ENCODE measurements at places on chromosomes 1 and 21. TPM values are rescaled to one million over a fixed set of nuclear protein-coding genes. Genes with fewer than 3 reads are reported as not detected.

IGSF3 gene
- 23.2 TPM for total RNA-seq

C1orf210 gene
- total RNA-seq = 5.5 TPM

DNA sequence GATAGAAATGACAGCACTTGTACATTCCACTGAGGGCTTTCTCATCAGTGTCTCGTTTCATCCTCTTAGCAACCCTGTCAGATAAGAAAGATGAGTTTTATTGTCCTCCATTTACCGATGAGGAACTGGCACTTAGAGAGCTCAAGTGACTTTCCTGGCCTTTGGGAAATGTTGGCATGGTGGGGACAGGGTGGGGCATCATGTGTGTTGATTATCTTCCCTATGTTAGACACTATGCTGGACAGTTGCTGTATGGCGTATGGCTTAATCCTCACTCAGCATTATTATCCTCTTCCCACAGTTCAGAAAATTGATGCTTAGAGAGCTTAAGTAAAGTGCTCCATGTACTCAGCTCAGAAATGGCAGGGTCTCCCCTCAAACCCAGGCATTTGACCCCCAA is 163.2 kb downstream of the CAMTA1 start:
- no peaks in the 10 kb centered on the region for H3K36me3 ChIP-seq
- no peaks in the 10 kb centered on the region for H3K27me3 ChIP-seq
- H3K27ac ChIP-seq = no peak overlapping the region
- no peaks in the 10 kb centered on the region for H3K4me1 ChIP-seq
- DNase-seq = no peak

ELF3 gene
- 191 TPM for total RNA-seq

- peaks cover 2% of the 10 kb centered on the region for H3K4me1 ChIP-seq
- H3K27me3 ChIP-seq = no peaks in the 10 kb centered on the region
- H3K36me3 ChIP-seq = no peaks in the 10 kb centered on the region
- H3K27ac ChIP-seq = peak overlapping the region; percentile 94
- peak overlapping the region; percentile 60 for H3K4me3 ChIP-seq
Measured at GRCh38 chr1:205630651-205631009, 1.2 kb downstream of the ELK4 start.

GRCh38 chr1:206636671-206637070 is 1.3 kb downstream of the DYRK3 start:
- DNase-seq = no peak
- H3K27ac ChIP-seq = no peak overlapping the region
- peaks cover 5% of the 10 kb centered on the region for H3K4me1 ChIP-seq
- H3K4me3 ChIP-seq = no peak overlapping the region
- H3K36me3 ChIP-seq = no peaks in the 10 kb centered on the region

SPRR2A gene
- not detected for total RNA-seq

S100A8 gene
- 1.5 TPM for total RNA-seq

LDLRAD1 gene
- total RNA-seq = 3.3 TPM

- DNase-seq = no peak
- no peaks in the 10 kb centered on the region for H3K36me3 ChIP-seq
- no peak overlapping the region for H3K27ac ChIP-seq
- H3K4me1 ChIP-seq = no peaks in the 10 kb centered on the region
- H3K4me3 ChIP-seq = no peak overlapping the region
- H3K27me3 ChIP-seq = no peaks in the 10 kb centered on the region
Measured at GRCh38 chr1:204574016-204574864, 58.0 kb downstream of the MDM4 start.

MAEL gene
- total RNA-seq = 32.7 TPM

FAM3B gene
- 63.6 TPM for total RNA-seq

FCRL5 gene
- not detected for total RNA-seq

GRCh38 chr1:98323388-98323787 is 338.1 kb upstream of the SNX7 start:
- no peak overlapping the region for H3K27ac ChIP-seq
- no peak for DNase-seq
- no peak overlapping the region for H3K4me3 ChIP-seq
- H3K36me3 ChIP-seq = no peaks in the 10 kb centered on the region
- no peaks in the 10 kb centered on the region for H3K4me1 ChIP-seq
- no peaks in the 10 kb centered on the region for H3K27me3 ChIP-seq

GPR137B gene
- 9.1 TPM for total RNA-seq

FCRLA gene
- total RNA-seq = not detected

GRCh38 chr1:30900486-30900885 is 8.1 kb downstream of the SDC3 start:
- H3K4me1 ChIP-seq = peaks cover 12% of the 10 kb centered on the region
- peak overlapping the region; percentile 57 for H3K27ac ChIP-seq
- H3K36me3 ChIP-seq = no peaks in the 10 kb centered on the region
- no peak for DNase-seq
- H3K27me3 ChIP-seq = no peaks in the 10 kb centered on the region
- H3K4me3 ChIP-seq = no peak overlapping the region

SEC16B gene
- total RNA-seq = 2.7 TPM

DNA sequence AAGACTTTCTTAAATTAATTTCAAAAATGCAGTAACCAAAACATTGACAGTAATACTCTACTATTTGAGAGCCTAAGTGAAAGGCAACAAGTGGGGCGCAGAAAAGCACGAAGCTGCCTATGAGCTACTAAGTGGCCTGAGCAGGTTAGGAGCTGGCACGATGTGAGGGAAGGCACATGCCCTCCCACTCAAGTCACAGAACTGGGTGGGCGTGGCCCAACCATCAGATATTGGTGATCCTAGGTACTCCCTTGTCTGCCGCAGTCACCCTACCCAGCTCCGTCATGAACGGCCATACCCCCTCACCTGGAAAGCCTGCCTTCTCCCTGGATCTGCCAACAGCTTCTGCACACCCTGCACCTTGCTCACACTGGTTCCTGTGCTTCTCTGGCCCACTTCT is 40.8 kb downstream of the SSBP3 start:
- H3K27ac ChIP-seq = no peak overlapping the region
- H3K4me3 ChIP-seq = no peak overlapping the region

SLC66A1 gene
- total RNA-seq = 49.6 TPM

NUDT4B gene
- 40.4 TPM for total RNA-seq

DNALI1 gene
- 23.8 TPM for total RNA-seq

- no peak for DNase-seq
- H3K27ac ChIP-seq = no peak overlapping the region
- H3K4me3 ChIP-seq = no peak overlapping the region
- no peaks in the 10 kb centered on the region for H3K36me3 ChIP-seq
Measured at GRCh38 chr1:82690411-82690810, 889.7 kb downstream of the ADGRL2 start.

DNA sequence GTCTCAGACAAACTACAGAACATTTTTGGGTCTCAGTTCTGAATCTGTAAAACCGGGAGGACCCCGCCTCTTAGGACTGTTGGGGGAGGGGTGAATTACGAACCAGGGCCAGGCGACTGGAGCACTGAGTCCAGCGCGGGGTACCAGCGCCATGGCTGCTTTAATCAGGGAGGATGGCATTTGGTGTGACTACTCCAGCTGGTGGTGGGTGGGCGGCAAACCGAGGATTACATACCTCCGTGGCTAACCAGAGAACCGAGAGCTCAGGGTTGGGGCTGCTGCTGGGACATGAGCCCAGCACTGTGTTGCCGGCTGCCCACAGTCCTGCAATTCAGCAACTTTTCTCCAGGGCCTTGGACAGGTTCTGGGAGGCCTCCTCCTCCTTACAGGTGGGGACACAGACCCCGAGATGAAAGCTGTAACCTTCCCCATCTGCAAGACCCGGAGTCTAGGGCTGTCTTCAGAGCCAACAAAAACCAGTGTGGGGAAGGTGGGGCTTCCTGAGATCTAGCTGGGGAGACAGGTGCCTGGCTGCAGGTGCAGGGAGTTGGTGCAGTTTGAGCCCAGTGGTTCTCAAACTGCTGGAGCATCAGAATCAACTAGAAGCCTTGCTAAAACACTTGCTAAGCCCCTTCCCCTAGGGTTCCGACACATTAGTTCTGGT is 273.5 kb downstream of the FOXD2 start:
- H3K36me3 ChIP-seq = no peaks in the 10 kb centered on the region
- no peak overlapping the region for H3K4me3 ChIP-seq
- DNase-seq = no peak
- peaks cover 16% of the 10 kb centered on the region for H3K27me3 ChIP-seq
- H3K27ac ChIP-seq = no peak overlapping the region

DNA sequence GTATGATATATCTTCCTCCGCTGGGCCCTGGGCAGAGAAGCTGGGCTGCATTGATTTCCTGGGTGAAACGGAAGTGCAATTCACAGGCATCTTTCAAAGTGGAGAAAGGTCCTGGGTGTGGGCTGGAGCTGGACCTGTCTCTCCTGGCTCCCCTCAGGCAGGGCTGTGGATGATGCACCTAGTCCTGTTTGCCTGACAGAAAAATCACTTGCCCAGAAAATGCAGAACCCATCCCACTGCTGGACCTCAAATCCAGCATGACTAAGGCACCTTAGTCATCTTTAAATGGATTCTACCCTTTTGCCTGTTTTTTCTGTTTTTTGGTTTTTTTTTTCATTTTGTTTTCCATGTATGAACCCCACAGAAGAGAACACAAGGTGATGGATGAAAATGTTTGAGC is 49.7 kb downstream of the MYSM1 start:
- H3K36me3 ChIP-seq = no peaks in the 10 kb centered on the region
- no peaks in the 10 kb centered on the region for H3K4me1 ChIP-seq
- no peak overlapping the region for H3K27ac ChIP-seq
- no peak for DNase-seq

DNA sequence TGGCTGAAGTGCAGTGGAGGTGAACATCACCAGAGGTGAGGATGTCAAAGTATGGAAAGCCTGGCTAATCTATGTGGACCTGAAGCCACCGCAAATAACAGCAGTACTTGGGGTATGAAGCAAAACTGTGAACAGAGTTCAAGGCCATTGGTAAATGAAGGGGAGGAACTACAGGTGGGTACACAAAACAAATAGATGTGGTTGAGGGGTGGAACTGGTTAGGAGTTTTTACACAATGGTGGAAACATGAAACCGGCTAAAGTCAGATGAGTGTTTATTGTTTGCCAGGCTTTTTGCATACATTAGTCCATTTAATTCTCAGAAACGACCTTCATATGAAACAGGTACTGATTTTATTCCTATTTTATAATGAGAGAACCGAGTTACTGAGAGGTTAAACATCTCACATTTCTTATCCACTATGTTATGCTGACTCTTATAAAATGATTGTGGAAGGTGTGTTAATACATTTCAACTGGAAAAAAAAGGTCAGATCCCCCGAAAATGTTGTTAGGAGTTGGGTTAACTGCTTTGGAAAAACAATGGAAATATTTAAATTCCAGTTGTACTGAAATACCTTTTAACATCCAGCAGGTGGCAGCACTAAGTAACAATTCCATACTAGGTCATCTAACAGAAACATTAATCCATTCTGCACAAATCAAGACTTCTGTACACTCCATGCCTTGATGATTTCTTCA is 44.3 kb upstream of the GTF2B start:
- DNase-seq = no peak
- no peaks in the 10 kb centered on the region for H3K27me3 ChIP-seq
- H3K27ac ChIP-seq = no peak overlapping the region
- H3K4me1 ChIP-seq = no peaks in the 10 kb centered on the region

DNA sequence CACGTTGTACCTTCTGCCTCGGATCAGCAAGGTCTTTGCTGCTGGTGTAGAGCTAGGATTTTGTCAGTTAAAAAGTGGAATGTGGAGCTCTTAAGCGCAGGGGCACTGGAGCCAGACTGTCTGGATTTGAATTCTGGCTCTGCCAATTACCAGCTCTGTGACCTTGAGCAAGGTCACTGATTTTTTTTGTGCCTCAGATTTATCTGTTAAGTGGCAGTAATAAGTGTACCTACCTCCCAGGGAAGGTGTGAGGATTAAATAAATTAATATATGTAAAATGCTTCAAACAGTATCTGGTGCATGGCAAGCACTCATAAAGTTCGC is 40.3 kb downstream of the UBE2U start:
- H3K4me1 ChIP-seq = no peaks in the 10 kb centered on the region
- no peak overlapping the region for H3K27ac ChIP-seq
- no peaks in the 10 kb centered on the region for H3K27me3 ChIP-seq
- no peak for DNase-seq

DNA sequence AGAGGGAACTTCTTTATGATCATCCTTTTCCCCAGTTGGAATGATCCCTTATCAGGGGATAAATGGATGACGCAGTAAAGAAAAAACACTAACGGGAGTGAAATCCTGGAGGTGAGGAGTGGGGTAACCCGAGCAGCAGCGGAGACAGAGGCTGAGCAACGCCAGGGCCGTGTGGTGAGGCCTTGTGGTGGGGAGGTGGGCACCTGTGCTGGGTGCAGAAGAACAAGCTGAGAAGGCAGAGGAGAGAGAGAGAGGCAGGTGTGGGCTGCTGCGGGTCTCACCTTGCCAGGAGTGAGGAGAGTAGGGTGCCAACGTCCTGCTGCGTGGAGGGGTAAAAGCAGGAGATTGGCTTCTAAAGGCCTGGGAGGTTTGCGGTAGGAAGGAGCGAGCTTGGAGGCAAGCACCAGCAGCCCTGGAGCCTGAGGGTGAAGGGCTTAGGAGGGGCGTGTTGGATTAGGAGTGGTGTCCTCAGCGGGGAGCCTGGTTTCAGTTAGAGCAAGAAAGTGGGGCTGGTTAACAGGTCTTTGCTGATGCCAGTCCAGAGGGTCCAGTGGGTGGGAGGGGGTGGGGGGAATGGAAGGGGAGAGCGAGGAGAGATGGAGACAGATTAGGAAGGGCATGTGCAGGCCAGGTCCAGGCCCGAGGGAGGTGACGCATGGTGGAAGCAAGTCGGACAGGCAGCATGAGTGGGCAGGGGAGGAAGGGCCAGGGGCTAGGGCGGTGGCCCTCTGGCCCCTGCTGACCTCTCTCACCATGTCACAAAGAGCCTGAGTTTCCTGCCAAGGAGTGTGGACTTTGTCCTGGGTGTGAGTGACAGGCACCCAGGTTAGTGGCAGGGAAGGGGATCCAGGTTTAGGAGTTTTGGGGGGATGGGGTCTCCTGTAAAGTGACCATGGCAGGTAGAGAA is 36.7 kb upstream of the LHX4 start:
- DNase-seq = no peak
- H3K4me3 ChIP-seq = no peak overlapping the region
- H3K4me1 ChIP-seq = no peaks in the 10 kb centered on the region

DNA sequence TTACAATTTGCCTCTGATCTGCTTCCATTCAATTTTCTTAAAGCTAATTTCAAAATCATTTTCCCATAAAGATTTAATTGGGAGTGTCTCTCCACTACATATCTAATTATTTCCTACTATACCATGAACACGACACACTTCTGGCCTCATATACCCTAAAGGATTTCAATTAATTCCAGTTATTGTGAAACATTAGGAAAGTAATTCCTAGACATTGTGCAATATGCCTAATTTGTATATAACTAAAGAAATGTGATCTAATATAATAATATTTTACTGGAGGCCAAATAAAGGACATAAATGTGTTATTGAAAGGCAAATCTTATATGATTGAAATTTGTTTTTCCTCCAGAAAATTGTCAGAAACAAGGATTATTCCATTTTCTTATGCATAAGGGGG is 727.2 kb upstream of the ADGRL2 start:
- H3K4me1 ChIP-seq = no peaks in the 10 kb centered on the region
- H3K27me3 ChIP-seq = no peaks in the 10 kb centered on the region
- no peak overlapping the region for H3K27ac ChIP-seq
- DNase-seq = no peak
- no peak overlapping the region for H3K4me3 ChIP-seq
- no peaks in the 10 kb centered on the region for H3K36me3 ChIP-seq

- no peak overlapping the region for H3K4me3 ChIP-seq
- no peaks in the 10 kb centered on the region for H3K4me1 ChIP-seq
- DNase-seq = no peak
- H3K36me3 ChIP-seq = no peaks in the 10 kb centered on the region
- H3K27me3 ChIP-seq = no peaks in the 10 kb centered on the region
Measured at GRCh38 chr1:224897529-224898327, 31.7 kb upstream of the DNAH14 start.

- H3K4me3 ChIP-seq = no peak overlapping the region
- no peak for DNase-seq
- H3K27me3 ChIP-seq = no peaks in the 10 kb centered on the region
Measured at GRCh38 chr1:239722035-239722434, 335.7 kb downstream of the CHRM3 start.

Data from prostate gland (tissue), 2 donors.